ENCODE measurements at places on chromosomes 13 and 19.
A peak's percentile ranks its signal among the peaks of the same experiment; 100 is the strongest.

DNA sequence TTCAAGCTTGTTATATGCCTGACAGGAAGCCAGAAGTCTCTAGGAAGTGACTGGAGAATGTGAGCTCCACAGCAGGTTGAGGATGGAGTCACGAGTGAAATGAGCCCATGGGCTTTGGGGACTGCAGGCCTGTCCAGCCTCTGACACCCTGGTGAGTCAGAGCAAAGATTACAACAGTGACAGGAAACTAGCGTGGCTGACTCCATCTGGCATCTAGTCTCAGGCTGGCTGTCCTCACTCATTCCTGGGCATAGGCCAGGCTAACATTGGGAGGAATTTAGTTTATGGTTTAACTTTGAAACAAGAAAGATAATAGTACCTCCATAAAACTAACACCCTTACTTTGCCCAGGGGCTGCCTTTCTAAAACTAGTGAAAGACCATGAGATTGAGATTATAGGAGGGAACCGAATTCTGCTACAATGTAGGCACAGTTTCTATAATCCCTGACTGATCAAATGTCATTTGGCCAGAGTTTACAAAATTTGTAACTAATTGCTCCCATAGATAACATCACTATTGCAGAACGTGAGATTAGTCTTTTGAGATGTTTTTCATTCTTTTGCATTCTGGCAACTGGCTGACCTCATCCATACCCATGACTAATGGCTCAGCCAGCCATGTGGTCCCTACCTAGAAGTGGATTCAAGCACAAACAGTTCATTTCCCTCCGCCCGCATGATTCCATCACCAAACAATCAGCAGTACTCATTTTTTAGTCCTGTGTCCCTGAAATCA lies 28.4 kb downstream of the PSG1 start:
- DNase-seq, result no peak

GRCh38 chr19:38319421-38320258 lies at the start of gene KCNK6:
TSS of gene KCNK6 (plus strand) at chr19:38319845. CDS start at chr19:38319951, 106 bp downstream.
- no peak for DNase-seq

- DNase-seq, result no peak
Observed at GRCh38 chr13:91319996-91320395, 27.5 kb upstream of the MIR17HG start.

DNA sequence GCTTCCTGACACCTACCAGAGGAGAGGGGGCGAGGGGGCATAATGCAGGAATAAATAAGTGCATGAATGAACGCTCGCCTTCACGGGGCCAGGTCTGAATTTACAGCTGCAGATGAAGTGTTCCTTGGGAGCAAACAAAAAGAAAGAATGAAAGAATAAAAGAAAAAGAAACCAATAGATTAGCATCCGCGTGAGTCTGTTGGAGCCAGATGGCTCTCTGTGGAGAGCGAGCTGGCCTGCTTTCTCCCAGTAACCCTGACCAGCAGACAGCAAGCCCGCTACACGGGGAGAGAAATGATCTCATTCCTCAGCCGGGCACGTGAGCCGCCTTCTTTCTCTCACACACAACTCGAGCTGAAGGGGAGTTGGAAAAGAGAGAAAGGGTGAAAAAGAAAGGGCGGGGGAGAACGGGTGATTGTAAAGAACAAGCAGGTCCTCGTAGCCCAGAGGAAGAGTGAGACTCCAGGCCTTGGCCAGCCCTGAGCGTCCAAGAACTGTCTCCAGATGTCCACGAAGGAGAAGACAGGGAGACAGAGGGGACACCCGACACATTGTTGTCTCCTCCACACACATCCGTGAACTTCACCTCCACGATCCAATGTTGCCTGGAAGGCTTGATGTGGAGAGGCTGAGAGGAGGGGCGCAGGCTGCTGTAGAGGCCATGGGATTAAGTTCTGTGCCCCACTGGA lies 81.4 kb downstream of the RNASEH2B start:
- DNase-seq, result no peak

GRCh38 chr13:101417043-101417406 lies 717 bp upstream of the NALCN start:
- no peak for DNase-seq

GRCh38 chr19:33472691-33473652 lies 48.6 kb downstream of the PEPD start:
- DNase-seq, result no peak

DNA sequence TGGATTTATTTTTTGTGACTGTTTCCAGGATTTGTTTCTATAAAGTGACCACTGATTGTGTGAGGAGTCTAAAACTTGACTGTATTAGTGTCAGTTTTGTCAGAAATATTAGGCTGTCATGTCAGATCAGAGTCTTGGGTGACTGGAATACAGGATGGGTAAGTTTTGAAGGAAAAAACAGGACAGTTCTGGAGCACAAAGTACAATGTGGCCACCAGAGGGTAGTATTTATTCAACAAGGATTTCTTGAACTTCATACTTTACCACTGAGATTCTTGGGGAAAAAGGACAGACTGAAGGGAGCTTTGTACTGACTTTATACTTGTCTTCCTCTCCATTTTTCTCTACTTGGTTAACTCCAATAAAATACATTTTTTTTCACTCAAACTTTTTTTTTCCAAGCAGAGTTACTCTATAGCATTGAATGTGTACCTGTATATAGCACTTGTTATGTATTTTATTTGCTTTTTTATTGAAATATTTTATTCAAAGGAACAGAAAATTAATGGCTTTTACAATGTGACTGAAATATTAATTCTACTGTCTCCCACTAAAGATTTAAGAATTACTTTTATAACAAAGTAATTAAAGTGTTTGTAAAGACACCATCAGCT lies 51.1 kb downstream of the LMO7 start:
- peak; percentile 8 for DNase-seq

GRCh38 chr13:20127562-20128458 lies 33.0 kb downstream of the GJA3 start:
- no peak for DNase-seq

DNA sequence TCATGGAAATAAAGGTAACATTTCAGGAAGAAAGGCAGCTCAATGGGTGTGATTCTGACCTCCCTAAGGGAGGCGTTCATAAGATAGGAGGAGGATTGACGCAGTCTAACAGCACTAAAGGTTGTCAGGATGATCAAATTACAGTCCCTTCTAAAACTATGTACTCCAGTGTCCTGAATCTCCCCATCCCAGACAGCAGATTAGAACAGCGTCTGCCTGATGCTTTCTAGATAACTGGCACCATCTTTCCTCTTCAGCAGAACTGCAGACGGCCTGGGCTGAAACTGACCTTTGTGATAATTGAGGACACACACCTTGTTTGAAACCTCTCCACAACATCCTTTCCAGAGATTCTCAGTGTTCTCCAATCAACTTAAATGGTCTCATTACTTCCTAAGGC lies 25.5 kb upstream of the SACS start:
- no peak for DNase-seq

GRCh38 chr13:73433458-73433857 lies 374.7 kb downstream of the KLF5 start:
- no peak for DNase-seq

DNA sequence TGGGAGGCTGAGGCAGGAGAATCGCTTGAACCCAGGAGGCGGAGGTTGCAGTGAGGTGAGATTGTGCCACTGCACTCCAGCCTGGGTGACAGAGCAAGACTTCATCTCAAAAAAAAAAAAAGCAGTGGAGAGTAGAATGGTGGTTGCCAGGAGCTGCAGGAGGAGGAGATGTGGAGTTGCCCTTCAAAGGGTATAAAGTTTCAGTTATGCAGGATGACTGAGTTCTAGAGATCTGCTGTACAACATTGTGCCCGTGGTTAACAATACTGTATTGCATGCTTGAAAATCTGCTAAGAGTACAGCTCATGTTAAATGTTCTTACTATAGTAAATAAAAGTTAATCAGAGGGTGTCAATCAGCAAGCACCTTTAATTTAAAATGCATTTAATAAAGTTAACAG lies 28.4 kb upstream of the LATS2 start:
- no peak for DNase-seq

GRCh38 chr19:18135712-18136584 lies 17.0 kb upstream of the PIK3R2 start:
- no peak for DNase-seq

DNA sequence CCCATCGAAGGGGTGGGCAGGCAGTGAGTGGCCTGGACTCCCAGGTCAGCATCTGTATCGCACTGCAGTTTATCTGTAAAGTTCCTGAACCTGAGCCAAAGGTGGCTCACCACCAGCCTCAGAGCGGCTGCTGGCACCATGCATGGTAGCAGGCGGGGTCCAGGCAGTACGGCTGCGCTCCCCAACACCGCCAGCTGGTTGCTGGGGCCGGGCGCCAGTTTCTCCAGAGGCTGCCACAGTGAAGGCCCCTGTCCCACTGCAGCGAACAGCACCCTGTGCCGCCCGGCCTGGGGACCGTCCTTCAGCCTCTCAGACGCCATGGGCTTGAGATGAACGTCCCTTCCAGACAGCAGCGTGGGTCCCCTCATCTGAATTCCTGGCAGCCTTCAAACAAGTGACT lies 109.8 kb downstream of the KDM4B start:
- DNase-seq, result no peak

DNA sequence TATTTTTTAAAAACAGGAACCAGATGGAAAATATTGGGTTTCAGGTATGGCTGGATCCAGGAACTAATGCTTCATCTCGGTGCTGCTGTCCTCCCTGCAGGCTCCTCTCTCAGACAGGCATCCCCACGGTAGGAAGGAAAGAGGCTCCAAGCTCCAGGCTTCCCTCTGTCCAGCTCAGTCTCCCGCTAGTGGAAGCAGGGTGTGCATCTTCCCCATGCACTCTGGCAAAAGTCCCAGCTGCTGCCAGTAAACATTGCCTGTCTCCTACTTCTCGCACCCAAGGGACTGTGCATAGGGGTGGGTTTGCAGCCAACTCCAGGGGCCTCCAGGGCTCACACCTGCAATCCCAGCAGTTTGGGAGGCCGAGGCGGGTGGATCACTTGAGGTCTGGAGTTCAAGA lies 29.2 kb downstream of the IL12RB1 start:
- no peak for DNase-seq

DNA sequence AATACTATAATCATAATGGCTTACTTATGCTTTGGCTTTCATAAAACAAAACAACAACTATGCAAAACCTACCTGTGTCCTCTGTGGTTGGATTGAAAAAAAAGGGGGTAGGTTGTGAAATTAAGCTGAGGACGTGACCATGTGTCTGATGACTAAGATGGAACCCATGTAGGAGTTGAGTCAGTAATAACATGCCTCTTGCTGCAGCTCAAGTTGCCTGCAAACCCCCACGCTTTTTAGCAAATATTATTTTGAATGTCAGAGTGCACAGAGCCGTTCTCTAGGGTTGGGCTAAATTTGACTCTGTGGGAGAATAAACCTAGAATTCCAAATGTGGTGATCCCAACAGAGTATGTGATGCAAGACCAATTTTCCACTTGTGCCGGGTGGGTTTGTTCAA lies 209.3 kb downstream of the KCNRG start:
- no peak for DNase-seq

DNA sequence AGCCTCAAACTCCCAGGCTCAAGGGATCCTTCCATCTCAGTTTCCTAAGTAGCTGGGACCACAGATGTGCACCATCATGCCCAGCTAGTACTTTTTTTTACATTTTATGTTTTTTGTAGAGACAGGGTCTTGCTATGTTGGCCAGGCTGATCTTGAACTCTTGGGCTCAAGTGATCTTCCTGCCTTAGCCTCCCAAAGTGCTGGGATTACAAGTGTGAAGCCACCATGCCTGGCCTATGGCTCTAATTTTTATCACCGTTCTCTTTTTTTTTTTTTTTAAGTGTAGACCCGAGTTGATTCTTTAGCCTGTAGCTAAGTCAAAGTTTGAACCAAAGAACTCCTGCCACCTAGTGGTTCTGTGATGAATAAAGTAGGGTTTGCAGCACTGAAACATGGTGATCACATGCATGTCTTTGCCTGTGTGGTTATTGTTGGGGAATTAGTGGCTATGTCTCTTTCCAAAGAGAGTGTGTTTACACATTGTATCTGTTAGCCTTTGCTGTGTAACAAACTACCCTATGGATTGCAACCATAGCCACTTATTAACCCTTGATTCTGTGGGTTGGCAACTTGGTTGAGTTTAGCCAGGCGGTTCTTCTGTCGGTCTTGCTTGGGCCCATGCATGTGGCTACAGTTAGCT lies 11.6 kb downstream of the NFILZ start:
- DNase-seq, result no peak

GRCh38 chr19:29680937-29681336 lies 15.7 kb downstream of the PLEKHF1 start:
- DNase-seq, result no peak

- DNase-seq, result no peak
Observed at GRCh38 chr19:32830231-32831014, 39.1 kb downstream of the SLC7A9 start.

DNA sequence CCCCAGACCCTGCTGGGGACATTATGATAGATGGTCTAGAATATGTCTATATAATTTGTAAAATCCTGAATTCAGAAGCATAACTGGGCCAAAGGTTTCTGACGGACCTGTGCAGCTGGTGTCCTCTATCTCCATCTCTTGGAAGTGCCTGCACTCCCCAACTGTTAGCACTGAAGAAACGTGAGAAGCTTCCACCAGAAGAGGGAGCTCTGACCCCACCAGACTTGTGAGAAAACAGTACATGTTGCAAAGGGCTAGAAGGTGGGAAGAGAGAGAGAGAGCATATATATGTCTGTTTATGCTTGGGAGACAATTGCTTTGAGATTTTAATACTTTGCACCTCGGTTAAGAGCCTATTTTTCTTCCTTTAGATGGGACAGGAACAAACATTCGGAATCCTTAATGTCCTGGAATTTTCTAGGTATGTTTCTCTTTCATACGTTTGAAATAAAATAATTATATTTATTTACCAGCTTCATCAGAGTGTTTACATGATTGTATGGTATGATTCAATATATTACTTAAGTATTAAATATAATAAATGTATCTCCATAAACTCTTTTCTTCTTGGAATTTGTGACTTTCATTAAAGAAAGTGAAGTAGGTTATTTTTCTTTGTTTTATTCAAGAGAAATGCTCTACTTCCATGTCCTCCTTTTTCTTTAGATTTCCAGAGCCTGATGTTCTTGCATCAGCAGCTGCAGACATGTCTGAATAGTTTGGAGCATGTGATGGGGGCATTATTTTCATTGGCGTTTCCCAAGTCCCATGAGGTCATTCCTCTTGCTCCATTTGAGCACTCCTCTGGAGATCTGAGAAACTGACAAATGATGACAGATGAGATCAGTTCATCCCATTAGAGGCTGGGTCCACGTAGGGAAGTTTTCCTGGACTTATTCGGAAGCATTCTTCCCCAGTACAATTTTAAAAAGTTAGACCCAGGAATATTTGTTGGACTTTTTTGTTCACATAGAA lies 202.9 kb downstream of the ATP8A2 start:
- DNase-seq, result peak; percentile 78

- DNase-seq, result no peak
Observed at GRCh38 chr13:46895381-46895780, 1.5 kb downstream of the HTR2A start.

GRCh38 chr13:44231786-44232516 lies 141.7 kb upstream of the SERP2 start:
- no peak for DNase-seq

GRCh38 chr19:49541914-49542313 lies 14.1 kb downstream of the RCN3 start:
- no peak for DNase-seq

GRCh38 chr19:44947041-44947581 lies 1.3 kb downstream of the APOC2 start:
- no peak for DNase-seq

Measured in SK-N-MC (cell line).